ENCODE measurements at places on chromosomes 6 and 20. TPM values are rescaled to one million over a fixed set of nuclear protein-coding genes. Genes with fewer than 3 reads are reported as not detected.

DNA sequence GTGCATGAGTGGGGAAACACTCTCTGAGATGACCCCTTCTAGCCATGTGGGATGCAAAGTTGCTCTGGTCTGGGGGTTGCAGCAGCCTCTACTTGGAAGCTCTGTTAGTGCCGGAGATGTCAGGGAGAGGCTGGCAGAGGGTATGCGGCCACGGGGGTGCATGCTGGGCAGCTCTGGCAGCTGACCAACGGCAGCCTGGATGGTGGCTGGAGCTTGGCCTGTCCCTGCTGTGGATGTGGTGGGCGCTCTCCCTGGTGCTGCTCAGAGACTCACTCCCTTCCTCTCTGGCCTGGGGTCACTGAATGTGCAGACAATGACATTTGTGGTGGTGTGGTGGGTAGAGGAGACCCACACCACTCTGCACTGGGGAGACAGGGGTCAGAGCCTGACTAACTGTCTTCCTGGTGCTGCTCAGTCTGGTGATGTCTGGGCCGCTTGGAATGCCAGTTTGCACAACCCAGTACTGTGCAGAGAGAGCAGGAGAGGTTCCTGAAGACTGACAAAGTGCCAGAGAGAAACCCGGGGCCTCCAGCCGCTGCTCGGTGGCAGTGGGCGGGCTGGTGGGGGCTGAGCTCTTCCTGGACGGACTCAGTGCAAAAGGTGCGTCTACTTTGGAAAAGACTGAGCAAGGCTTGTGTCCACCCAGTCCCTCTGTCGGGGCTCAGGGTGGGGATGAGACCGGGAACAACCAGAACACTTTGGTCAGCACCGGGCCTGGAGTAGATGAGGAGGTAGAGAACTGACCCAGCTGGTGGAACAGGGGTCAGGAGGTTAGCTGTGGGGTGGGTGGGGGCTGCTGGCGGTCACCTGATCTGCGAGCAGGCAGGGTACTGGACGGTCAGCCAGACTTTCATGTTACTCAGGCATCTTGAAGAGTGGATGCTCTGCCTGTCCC is 2.7 kb downstream of the MYT1 start:
- no peak for DNase-seq

DNA sequence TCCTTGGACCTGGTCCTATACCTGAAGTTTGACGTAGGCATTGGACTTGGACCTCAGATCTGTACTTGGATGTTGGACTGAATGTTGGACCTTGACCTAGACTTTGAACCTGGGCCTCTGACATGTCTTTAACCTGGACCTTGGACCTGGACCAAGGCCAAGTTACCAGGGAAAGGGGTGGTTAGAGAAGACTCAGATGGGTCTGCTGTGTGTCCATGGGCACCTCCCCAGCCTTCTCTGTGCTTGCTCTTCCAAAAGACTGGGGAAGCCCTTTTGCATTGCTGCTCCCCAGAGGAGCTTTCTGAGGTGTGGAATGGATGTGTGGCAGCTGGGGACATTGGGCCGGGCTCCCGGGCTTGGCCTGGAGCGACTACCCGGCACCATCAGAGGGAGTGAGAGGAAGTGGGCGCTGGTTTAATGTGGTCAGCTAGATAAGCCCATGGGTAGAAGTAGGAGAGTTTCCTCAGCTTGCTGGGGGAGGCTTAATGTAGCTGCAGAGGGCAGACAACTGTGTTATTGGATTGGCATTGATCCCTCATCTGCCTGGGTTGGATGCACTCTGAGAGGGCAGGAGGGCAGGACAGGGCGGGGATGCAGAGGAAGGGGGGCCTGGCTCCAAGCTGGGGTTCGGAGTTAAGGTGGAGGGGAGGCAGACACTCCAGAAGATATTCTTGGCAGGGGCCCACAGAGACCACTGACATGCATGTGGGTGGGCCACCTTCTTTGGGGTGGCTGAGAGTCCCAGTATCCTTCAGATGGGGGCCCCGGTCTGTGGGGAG is 4.2 kb downstream of the SCRT2 start:
- no peak for DNase-seq

- no peak for DNase-seq
Observed at GRCh38 chr6:132399376-132400074, 1.8 kb downstream of the MOXD1 start.

GRCh38 chr20:51461306-51461705 is 81.2 kb downstream of the NFATC2 start:
- no peak for DNase-seq

DNA sequence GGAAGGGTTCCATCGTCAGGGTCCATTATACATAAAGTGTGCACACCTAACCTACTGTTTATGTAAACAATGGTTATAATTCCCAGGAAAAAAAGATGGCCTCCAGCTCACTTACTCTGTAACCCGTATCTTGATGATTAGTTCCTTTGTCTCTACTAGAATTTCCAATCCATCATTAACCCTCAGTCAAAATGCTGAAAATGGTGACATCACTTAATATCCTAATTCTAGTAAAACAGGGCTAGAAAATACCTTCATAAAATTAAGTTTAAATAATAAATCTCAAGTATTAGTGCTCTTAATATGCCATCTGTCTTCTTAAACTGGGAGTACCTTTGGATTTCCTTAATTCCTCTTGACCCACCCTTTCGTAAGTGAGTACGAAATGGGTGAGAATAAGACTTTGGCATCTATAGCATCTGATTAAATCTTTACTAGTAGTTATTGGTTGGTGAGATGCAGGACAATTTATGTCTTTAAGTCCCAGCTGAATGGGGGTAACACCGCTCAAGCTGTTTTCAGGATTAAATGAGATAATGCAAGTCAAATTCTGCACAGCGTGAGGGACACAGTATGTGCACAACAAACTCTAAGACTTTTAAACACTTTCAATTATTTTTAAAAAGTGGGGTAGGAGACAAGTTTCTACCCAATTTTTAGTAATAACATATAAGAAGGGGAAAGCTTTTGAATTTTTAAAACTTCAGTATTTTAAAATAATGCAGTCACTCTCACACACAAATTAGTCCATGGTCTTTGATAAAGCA is 1.6 kb downstream of the HMGN3 start:
- no peak for DNase-seq

DNA sequence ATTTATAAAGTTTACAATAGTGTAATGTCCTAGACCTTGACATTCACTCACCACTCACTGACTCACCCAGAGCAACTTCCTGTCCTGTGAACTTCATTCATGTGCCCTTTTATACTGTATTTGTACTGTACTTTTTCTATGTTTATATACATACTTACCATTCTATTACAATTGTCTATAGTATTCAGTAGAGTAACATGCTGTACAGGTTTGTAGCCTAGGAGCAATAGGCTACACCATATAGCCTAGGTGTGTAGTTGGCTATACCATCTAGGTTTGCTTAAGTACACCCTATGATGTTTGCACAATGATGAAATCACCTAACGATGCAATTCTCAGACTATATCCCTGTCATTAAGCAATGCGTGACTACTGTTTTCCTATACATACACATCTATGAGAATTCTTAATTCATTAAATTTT is 17.5 kb downstream of the EDEM2 start:
- no peak for DNase-seq

DNA sequence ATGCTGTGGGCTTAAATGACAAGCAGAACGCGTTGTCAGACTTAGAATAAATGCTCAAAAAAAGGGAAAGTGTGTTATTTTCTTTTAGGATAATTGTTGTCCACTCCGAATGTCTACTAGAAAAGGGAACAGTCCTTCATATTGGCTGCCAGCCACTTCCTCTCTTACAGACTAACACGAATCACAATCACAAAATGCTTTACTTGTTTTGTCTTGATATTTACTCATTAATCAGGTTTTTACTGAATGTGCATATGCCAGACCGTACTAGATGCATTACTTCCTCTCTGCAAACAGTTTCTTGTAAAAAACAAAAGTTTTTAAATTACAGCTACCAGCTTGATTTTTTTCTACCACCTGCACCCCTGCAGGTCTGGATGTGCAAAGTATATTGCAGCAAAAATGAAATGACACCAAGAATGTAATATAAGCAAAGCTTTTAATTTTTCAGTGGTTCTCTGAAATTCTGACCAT is 821 bp downstream of the DHX35 start:
- DNase-seq: no peak

The KIF6 gene
- total RNA-seq: 0.17 TPM

The CRISP2 gene
- total RNA-seq: not detected

The XKR7 gene
- total RNA-seq: 0.07 TPM

The NT5E gene
- total RNA-seq: 18.6 TPM

The GRM1 gene
- total RNA-seq: 0.11 TPM
